ENCODE measurements at places on chromosomes 7 and 10.

GRCh38 chr10:131833446-131834080 is 67.2 kb upstream of the PPP2R2D start:
- DNase-seq, result no peak

GRCh38 chr10:27190508-27190907 is 35.4 kb downstream of the MASTL start:
- no peak for DNase-seq

GRCh38 chr7:2009541-2010001 is 223.2 kb downstream of the MAD1L1 start:
- no peak for DNase-seq

DNA sequence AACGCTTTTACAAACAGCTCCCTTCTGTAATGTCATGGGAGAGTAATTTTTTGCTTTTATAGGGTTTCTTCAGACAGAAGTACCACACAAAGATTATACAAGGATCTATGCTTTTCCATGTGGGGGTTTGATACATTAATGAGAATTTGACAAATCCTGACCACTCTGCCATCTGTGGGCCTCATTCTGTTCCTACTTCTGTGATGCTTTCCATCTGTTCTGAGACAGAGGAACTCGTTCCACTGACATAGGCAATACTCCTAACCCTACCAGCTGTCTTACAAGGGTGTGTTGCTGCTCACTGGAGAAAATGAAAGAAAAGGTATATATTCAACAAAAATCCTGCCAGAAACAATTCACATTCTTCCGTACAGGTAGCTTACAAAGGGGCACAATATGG is 59.4 kb upstream of the NAMPT start:
- DNase-seq, result no peak

DNA sequence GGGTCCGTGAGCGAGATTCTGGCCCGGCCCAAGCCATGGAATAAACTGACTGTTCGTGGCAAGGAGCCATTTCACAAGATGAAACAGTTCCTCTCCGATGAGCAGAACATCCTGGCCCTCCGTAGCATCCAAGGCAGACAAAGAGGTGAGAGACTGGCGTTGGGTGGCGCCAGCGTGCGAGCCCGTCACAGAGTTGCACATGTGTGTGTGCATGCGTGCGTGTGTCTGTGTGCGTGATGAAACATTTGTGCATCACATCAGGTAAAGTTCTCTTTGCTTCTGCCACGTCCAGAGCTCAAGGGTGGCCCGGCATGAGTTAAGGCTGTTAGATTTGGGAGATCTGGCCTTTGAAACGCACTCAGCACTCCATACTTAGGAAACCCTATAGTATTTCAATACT is 89.5 kb upstream of the SH2B2 start:
- DNase-seq, result no peak

GRCh38 chr7:107643407-107643806 is 17.2 kb upstream of the SLC26A4 start:
- DNase-seq, result no peak

DNA sequence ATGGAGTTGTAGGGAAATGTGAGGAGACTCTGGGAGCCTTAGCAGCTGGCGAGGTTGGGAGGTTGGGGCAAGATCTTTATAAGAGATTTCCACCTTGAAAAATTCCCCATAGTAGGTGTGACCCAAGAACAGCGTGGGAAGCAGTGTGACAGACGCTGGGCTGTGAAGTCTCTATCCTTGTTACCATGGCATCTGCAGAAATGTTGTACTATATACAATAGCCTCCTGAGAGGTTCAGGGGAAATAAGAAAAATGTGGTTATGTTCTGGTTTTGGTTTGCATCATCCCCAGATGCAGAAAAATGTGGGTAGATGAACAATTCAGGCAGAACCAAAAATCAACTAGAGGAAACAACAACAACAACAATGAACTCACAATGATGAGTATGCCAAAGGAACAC is 498.6 kb downstream of the SH2D4B start:
- DNase-seq, result no peak

- peak; percentile 37 for DNase-seq
These were observed 769 bp upstream of the ELFN1 start for GRCh38 chr7:1669064-1669951.

DNA sequence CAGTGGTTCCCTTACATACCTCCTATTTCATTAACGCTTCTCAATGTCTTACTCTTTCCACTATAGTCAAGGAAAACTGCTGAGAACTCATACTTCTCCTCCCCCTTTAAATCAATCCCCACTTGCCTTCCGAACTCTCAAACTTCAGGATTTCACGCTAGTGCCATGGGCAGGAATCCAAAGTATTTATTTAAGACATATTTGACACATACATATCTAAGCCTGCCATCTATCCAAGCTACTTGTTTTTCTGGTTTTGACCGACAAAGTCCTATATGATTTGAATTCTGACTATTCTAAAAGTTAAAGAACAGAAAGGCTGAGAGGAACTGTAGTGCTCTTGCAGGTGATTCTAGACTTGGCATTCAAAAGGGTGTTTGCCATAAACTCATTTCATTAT is 51.8 kb downstream of the CCDC6 start:
- no peak for DNase-seq

DNA sequence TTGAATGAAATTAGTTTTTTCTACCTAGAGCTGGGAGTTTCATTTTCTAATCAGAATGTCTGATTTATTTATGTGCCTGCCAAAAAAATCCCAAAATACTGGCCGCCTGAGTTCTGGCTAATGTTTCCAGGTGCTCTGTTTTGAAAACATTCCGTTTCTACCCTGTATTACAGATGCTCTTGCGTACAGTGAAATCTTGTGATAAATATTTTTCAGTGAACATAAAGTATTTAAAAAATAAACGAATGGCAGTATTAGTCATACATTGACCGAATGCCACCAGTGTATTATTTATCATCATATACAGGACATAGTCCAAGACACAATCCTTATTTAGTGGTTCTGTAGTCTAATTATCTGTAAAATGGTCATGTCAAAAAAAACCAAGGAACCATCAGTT is 102.8 kb downstream of the KAT6B start:
- no peak for DNase-seq

DNA sequence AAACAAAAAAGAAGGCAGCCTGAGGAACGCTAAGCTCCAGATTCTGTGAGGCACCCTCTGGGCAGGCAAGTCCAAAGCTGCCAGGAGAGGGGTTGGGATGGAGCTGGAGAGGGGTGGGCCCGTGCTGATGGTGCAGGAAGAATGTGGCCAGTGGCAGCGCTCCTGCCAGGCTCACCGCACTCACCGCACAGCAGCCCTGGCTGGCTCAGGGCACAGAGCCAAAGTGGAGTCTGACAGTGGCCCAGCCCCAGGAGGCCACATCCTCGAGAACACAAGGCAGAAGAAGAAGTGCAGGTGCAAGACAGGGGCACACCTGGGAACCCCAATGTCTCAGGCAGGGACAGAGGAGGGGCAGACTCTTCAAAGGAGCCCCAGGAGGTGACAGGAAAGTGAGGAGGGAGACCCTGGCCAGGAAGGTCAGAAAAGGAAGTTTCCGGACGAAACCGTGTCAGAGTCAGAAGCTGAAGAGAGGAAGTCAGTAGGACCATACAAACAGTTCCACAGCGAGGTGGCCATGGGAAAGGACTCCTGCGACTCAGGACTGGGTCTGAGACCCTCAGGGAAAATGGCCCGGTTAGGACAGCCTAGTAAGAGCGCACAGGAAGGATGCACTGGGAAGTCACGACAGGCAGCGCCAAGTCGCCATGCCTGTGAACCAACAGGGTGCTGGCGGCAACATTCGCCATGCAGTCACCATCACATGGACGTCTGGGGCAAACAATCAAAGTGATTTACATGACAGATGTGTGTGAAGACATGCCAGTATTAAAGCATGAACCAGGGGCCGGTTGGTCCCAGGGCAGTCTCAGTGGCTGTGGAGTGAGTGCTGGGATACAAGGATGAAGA is 54.4 kb downstream of the COBL start:
- DNase-seq, result no peak

DNA sequence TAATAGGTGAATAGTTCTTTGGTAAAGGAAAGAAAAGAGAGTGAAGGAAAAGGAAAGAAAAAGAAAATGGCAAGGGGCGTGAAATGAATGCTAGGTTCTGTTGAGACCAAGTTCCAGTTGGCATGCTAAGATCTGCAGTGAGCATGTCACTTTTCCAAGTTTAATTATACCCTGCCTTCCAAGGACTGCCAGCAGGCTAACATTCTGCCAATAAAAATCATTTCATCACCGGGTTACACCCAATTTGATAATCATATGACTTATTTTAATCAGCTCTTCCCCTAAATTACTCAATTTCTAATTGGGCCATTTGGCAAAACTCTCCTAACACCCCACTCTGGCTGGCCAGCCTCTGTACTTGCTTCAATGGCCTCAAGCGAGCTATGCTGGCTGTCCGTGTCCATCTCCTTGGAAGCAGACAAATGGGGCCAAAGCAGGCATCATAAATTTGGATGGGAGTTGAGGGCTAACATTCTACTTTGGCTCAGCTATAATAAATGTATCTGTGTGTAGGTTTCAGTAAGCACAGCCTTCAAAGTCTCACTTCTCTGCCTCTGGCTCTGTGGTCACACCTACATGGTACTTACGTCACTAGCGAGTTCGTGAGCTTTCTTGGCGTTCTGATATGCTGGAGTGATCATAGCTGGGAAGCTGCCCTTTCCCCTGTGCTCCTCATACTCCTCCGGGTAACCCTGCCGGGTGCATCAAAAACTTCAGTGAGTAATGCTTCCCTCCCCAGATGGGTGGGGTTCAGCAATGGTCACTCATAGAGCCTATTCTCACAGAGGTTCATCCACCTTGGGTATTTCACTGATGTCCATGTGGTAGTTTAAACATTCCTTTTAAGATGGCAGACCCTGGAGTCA is 17.3 kb downstream of the NRAP start:
- no peak for DNase-seq

GRCh38 chr10:37865957-37866803 is 8.8 kb upstream of the ZNF248 start:
- no peak for DNase-seq

- no peak for DNase-seq
These were observed 65.2 kb downstream of the SH2D4B start for GRCh38 chr10:80602881-80603280.

GRCh38 chr7:99196536-99197258 is 11.2 kb downstream of the KPNA7 start:
- DNase-seq, result no peak

GRCh38 chr10:131670341-131670740 is 230.5 kb upstream of the PPP2R2D start:
- DNase-seq, result no peak

GRCh38 chr7:155132431-155132830 is 62.3 kb downstream of the HTR5A start:
- no peak for DNase-seq

DNA sequence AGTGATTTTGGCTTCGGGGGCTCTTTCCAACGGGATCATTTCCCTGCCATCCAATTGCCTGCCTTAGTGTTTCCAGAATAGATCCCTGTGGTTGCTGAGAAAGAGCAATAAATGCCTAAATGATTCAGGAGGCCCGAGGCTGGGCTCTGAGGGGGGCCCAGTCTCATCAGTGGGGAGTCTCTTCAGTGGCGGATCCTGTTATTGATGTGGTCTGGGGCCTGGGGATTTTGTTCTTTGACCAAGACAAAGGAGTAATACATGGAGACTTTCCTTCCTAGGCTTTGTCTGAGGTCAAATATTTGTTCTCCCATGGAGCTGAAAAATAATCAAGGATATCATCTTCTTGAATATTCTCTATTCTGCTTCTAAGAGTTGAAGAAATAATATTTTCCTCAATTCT is 40.8 kb downstream of the TAS2R41 start:
- no peak for DNase-seq

GRCh38 chr7:84123965-84124547 is 70.5 kb downstream of the SEMA3A start:
- no peak for DNase-seq

DNA sequence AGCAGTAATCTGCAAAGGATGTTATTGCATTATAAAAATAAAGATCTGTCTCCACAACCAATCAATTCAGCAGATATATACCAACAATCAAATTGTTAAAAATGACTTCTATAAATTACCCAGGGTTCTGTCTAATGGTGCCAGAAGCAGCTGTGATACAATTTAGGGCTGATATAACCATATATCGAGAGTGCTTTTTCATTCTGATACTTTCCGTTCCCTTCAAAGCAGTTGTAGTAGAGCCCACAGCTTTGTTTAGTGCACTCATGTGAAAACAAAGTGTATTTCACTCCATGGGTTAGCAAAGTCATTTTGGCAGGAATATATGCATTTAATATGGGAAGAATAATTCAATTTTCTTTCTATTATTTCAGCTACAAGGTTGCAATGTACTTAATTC is 83.1 kb upstream of the CHCHD3 start:
- no peak for DNase-seq

DNA sequence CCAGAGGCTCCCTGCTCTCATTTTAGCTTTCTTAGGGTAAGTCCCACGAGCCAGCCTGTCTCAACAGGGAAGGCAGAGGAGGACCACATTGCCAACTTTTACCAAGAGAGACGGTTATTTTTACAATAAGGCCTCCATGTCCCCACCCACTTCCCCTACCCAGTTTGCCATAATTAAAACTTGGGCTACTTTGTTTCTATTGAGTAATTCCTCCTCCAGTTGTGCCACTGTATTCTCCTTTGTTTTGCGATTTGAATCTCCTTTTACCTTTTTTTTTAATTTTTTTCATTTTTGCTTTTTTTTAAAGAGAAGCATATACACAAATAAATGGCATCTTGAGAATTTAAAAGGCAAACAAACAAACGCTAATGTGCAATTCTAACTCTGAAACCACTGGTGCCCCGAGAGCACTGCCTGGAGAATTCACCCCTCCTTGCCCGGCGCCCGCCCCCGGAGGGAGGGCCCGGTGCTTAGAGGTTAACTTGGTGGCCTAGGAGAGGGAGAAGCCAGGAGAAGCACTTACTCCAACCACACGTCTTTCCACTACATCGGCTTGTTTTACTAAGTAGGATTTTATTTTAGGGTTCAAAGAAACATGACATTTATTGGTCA is 282.3 kb downstream of the USP6NL start:
- no peak for DNase-seq

- DNase-seq, result no peak
These were observed 222.9 kb upstream of the PITRM1 start for GRCh38 chr10:3395458-3395861.

GRCh38 chr7:142832417-142832816 is 22.5 kb upstream of the EPHB6 start:
- no peak for DNase-seq
